ENCODE measurements at places on chromosomes 11 and 22.
A peak's percentile ranks its signal among the peaks of the same experiment; 100 is the strongest.

DNA sequence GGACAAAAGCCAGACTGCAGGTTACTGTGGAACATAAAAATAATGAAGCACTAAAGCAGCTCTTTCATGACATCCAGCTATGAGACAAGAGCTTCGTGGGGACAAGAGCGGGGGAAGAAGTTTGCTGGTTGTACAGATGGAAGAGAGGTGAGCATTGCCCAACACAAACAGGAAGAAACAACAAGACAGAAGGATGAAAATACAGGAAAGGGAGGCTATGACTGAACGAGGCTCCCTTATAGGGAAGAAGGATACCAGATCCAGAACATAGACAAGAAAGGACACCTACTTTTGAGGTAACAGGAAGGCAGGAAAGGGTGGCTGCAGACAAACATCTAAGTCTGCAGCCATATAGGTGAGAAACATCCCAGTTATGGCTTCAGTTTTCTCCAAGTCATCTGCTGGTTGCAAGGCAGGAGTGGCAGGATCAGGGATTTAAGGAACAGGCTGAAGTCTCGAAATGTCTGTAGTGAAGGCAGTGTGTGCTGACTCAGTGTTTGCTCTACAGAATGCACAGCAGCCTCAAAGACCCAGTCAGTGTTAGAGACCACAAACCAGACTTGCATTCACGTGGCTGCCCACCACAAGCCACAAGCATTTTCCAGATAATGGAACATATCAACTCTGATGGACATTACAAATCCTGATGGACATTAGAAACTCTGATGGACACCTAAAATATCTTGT lies 1.9 kb downstream of the CLTCL1 start:
- peak; percentile 54 for DNase-seq

DNA sequence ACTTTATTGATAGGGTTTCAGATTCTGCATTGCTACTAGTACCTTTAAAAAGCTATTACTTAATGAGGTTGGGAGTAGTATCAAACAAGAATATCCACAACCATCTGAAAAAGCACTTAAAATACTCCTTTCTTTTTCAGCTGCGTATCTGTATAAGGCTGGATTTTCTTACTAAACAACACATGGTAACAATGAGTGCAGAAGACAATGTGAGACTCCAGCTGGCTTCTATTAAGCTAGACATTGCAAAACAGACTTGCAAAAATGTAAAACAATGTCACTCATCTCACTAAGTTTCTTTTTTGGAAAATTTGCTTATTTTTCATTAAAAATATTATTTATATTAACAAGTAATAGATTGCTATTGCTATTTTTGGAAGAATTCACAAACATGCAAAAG lies 132.6 kb downstream of the WNT11 start:
- no peak for DNase-seq

- no peak for DNase-seq
These were observed 8.8 kb downstream of the SCUBE2 start for GRCh38 chr11:9082575-9082974.

GRCh38 chr11:650482-650881 lies 13.4 kb downstream of the DRD4 start:
- DNase-seq, result no peak

DNA sequence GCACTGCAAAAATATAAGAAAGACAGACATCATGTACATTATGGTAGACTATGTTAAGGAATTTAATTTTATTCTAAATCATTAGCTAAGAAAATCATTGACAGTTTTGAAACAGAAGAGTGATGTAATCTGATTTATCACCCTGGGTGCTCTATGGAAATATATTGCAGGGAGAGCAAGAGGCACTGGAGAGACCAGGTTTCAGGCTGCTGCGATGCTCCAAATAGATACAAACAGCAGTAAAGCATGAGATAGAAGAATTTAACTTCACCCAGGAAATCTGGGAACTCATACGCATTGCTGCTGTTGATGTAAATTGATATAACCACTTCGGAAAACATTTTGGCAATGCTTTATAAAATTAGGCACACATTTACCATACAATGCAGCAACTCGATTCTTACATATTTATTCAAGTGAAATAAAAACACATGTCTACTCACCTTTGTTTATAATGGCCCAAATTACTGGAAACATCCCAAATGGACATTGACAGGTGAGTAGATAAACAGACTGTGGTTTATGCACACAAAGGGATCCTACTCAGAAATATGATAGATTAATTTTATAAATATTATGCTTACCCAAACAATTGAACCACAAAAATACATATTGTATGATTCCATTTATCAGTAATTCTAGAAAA lies 535.1 kb upstream of the CHORDC1 start:
- no peak for DNase-seq

DNA sequence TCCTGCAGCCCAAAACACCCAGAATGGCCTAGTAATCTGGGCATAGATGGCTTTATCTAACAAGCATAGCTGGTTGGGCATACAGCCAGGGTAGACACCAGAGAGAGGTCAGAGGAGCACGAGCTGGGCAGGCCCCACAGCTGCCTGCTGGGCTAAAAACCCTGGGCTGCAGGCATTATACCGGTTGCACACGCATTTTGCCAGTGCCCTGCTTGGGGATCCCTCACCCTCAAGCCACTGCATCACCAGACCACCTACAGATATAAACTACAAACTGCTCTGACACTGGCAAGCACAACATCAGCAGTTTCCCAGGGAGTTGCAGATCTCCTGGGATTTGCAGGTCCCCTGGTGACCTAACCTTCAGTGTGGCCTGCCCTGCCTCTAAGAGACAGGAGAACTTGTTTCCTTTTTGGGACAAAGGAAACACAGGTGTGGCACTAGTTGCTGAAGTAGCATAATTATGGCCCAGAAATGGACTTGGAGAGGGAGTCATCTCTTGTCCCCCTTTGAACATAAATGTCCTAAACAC lies 79.1 kb upstream of the SC5D start:
- DNase-seq, result no peak

GRCh38 chr22:27389727-27390075 lies 411.9 kb downstream of the MN1 start:
- DNase-seq, result no peak

DNA sequence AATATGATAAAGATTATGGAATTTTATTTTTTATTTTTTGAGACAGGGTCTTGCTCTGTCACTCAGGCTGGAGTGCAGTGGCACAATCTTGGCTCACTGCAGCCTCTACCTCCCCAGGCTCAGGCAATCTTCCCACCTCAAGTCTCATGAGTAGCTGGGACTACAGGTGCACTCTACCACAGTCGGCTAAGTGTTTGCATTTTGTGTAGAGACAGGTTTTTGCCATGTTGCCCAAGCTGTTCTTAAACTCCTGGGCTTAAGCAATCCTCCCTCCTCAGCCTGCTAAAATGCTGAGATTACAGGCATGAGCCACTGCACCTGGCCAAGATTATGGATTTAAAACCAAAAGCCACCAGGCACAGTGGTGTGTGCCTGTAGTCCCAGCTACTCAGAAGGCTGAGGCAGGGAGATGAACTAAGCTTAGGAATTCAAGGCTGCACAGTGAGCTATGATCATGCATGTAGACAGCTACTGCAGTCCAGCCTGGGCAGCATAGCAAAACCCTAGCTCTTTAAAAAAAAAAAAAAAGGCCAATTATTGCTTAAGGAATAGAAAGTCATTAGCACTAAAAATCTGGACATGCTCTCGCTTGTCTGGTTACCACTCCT lies 20.2 kb upstream of the CCND1 start:
- no peak for DNase-seq

- peak; percentile 61 for DNase-seq
These were observed 49.2 kb downstream of the DBX1 start for GRCh38 chr11:20110908-20111669.

DNA sequence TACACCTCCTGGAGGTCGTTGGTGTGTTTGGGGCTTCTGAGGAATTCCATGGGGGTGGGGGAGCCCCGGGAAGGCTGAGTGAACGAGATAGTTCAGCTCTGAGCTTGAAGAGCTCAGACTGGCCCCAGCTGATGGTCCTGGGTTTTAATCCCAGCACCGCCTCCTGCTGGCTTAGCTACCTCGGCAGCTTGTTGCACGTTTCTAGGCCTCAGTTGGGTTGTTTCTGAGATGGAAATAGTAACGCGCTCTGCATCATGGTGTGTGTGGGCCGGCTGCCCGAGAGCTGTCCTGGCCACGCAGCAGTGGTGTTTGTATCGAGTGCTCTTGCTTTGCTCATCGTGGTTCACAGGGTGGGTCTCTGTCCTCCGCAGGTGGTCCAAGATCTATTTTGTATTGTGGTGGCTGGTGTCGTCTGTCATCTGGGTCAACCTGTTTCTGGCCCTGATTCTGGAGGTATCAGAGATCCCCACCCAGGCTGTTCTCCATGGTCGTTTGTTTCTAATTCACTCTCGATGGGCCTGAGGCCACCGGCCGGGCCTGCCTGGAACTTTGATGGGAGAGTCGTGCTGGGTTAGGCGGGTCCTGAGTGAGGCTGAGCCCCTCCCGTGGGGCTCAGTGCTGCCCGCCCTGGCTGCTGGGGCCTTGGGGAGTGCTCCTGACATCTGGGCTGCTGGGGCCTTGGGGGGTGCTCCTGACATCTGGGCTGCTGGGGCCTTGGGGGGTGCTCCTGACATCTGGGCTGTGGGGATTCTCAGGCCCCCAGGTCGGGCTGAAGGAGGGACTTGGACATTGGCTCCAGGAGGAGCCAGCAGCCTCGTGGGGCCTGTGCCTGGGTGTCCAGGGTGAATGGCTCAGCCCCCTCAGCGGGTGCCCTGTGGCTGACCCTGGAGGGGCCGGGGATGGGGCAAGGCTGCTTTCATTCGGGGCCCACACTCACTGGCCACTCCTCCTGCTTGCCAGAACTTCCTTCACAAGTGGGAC lies 37.7 kb downstream of the TPCN2 start:
- DNase-seq, result no peak

- DNase-seq, result no peak
These were observed 226.7 kb upstream of the PDGFD start for GRCh38 chr11:104390651-104391050.

DNA sequence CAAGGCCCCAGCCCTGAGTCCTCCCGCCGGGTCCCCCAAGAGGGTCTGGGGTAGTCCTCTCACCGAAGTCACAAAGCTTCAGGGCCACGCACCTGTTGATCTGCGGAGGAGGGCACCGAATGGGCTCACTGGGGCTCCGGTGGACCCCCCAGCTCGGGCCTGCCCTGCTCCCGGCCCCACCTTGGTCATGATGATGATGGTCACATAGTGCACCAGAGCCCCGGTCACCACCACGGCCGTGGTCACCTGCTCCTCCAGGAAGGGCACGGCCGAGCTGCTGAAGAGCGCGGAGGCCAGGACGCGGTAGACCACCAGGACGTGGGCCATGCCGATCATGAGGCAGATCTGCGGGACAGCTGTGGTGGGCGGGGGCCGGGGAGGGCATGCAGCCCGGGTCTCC lies 13.5 kb upstream of the SIGIRR start:
- no peak for DNase-seq

- DNase-seq, result no peak
These were observed 36.7 kb upstream of the PLET1 start for GRCh38 chr11:112297248-112297866.

DNA sequence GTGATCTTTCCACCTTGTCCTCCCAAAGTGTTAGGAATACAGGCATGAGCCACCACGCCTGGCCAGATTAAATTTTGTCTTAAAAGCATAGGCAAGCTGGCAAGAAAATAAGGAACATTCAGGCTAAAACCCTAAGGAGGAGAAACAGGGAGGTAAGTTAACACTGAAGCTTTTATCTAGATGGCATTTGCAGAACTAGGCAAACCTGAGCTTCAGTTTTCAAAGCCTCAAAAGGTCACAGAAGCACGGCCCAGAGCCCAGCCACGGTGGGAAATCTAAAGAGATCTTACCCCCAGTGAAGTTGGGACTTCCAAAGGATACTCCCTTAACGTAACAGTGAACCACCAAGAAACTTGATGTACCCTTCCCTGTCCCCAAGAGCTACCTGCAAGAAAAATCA lies 28.4 kb downstream of the PC start:
- DNase-seq, result no peak

DNA sequence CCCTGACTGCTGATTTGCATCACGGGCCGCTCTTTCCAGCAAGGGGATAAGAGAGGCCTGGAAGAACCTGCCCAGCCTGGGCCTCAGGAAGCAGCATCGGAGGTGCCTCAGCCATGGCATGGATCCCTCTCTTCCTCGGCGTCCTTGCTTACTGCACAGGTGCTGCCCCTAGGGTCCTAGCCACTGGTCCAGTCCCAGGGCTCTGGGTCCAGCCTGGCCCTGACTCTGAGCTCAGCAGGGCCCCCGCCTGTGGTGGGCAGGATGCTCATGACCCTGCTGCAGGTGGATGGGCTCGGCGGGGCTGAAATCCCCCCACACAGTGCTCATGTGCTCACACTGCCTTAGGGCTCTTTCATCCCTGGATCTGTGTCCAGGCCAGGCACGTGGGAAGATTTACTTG lies 7.0 kb upstream of the IGLL5 start:
- DNase-seq, result no peak

- DNase-seq, result no peak
These were observed 129.6 kb downstream of the CEP164 start for GRCh38 chr11:117457031-117457785.

DNA sequence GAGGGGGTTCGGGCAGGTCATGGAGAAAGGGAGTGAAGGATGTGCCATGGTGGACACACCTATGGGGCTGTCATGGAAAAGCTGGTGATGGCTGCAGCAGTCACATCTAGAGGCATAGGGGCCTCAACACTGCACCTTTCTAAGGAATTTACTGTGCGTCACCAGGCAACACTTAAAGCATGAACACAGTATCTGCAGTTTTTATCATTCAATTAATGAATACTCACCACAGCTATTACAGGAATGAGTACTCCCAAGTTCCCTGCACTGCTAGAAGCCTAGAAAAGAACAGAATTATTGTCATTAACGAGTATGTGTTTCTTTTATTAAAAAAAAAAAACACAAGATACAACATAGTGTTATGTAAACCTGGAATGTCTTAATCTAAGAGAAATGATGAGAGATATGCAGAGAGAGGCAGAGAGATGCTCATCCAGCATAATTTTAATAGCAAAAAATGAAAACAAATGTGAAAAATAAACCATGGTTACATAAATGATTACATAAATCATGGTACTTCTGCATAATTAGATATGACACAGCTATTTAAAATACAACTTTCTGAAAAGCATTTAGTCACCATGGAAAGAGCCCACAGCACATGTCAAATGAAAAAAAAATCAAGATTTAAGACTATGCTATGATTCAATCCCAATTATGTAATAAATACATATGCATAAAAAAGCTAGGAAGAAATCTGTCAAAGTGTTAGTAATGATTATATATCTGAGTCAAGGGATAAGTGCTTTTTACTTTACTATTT lies 19.2 kb downstream of the SERPIND1 start:
- DNase-seq, result no peak

DNA sequence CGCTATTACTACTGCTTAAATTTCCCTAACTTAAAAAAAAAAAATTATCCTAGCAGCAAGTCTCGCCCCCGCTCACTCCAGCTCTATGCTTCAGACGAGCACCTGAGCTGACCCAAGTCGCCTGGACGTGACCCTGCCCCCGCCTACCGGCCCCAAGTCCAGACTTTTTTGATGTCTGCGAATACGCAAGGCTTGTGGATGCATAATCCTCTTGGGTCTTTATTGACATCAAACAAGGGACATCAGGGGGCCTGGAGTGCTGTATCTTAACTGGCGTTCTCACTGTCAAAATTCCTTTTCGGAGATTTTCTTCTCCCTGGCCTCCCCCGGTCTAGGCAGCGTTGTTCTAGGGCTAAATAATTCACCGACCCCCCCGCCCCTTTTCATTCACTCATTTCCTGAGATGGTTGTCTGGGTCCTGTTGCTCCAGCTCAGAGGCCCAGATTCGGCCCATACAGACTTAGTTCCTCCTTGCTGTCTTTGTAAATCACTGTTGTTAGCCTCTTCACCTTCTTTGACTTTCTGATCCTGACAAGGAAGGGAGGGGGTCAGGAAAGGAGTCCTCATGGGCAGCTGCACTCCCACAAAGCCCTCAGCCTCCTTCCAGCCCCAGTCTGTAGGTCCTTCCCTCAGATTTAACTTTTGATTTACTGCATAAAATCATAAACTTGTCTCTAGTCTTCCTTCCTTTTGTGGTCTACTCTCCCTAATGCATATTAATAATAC lies 601 bp upstream of the LRP4 start:
- no peak for DNase-seq

Data from activated CD8-positive, alpha-beta memory T cell treated with anti-CD3 and anti-CD28 coated beads, Interleukin-2, amount 50 U/mL, for 48 hours (primary cell).